ENCODE measurements at places on chromosomes 1 and 21.

- DNase-seq = no peak
These were observed 66.7 kb upstream of the GUCA2A start for GRCh38 chr1:42231253-42231652.

DNA sequence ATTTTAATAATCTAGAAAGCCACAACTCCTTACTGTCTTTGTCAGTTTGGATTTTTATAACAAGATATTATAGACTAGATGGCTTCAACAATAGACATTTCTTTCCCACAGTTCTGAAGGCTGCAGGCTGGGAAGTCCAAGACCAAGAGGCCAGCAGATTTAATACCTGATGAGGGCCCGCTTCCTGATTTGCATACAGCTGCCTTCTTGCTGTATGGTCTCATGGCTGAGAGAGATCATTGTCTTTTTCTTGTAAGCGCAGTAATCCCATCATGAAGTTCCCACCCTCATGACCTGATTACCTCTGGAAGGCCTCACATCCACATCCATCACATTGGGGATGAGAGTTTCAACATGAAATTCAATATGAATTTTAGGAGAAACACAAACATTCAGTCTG lies 9.8 kb downstream of the RPS6KC1 start:
- DNase-seq = no peak

DNA sequence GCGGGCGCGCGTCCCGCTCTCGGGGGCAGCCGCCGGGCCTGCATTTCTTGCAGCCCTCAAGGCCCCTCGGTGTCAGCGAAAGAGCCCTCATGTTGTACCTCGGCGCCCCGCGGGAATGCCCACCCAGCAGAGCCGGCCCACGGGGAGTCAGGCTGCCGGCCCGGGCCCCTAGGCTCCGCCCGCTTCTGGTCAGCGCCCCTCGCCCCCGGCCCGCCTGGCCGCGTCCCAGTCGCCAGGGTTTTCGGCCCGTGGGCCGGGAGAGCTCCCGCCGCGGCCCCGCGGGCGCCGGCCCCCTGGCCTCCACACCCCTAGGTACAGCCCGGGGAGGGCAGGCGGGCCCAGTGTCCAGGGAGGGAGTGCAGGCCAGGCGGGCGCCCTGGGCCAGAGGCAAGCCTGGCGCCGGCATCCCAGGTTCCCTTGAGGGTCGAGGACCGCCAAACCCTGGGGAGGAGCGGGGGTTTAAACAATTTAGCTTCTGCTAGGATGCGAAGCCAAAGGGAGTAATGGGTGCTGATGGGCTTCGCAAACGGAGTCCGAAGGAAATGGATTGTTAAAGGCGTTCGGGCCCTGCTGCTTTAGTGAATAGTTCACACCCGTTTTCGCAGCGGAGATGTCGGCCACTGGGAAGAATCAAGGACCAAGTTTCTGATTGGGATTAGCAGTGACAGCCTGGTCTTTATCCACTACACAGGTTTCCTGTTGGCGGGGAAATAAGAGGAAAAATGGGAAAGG lies 486 bp upstream of the KCNA3 start:
- no peak for DNase-seq

DNA sequence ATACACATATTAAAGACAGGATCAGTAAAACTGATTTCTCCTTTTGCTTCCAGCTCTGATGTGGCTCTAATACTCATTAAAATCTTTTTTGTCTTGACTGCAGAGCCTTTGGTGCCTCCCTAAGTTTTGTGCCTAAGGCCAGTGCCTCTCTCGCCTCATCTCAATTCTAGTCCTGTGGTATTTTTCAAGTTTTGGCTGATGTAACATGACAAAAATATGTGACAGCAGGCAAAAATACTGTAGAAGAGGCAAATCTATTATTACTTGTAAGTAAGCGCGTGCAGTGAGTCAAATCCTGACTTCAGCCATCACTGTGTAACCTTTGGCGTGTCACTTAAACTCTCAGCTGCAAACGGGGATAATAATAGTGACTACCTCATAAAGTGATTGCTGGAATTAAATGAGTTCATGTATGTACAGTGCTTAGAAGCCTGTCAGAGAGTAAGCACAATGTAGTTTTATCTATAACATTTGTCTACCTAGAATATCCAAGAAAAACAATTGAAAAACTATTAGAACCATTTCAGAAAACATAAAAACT lies 74.0 kb downstream of the MAB21L3 start:
- DNase-seq = no peak

GRCh38 chr21:42413093-42413492 lies 9.4 kb downstream of the UBASH3A start:
- DNase-seq = no peak

DNA sequence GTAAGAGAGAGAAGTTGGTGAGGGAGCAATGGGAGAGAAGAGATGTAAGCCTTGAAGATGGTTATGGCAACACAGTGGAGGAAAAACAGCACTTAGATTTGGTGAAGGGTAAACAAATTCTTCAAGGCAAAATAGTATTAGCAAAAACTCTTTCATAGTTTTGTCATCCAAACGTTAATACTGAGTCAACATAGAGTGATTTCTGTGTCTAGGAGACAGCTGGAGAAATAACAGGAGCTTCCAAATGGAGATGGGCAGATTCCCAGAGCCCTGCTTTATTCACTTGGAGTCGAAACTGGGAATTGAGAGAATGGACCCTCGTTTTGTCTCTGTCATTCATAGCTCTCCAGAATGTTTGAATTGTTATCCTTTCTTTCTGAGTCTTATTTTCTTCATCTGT lies 68.3 kb downstream of the PLA2G4A start:
- no peak for DNase-seq

All from fibroblast of mammary gland (primary cell).